Posterior vena cava (tissue), 2 donors: ENCODE measurements at places on chromosomes 4 and X.

GRCh38 chr4:163200727-163201349, 34.1 kb upstream of the NAF1 start:
- no peak for DNase-seq

GRCh38 chrX:2701600-2701999, 10.5 kb downstream of the CD99 start:
- DNase-seq: peak; percentile 71

DNA sequence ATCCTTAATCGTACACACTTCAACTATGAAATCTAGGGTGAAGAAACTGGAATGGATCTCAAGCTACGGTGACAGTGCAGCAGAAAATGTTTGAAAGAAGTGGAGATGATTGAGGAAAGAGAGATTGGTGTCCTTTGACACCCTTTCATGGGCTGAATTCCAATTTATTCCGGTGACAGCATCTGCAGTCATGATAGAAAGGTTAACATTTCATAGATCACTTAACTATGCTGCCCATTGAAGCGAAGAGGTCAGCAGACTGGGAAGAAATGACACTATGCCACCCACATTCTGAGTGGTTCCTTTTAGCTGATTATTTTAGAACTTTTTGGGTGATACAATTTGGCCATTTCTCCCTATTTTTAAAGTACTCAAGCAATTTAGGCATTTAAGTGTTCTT, 82.3 kb downstream of the DNAAF6 start:
- DNase-seq: no peak

- DNase-seq: no peak
Measured at GRCh38 chr4:164293203-164293602, 460.7 kb upstream of the SMIM31 start.

DNA sequence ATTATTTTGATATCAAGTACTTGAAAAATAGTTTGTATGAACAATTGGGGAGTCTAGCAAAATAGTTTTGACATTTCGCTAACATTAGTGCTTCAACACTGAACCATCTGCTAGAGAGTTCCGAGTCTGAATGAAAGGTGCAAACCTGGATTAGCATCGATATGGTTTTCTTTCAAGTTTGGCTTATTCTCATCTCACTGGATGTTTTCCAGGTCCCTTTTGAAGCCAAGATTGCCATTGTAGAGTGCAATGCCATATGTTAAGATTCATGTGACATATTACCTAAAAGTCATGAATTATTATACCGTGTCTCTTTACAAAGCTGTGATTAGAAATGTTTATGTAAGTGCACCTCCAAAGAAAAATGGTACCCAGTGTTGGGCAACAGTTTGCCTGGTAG, 36.8 kb upstream of the NAA11 start:
- DNase-seq: no peak

- DNase-seq: no peak
Measured at GRCh38 chrX:10414156-10414824, 206.1 kb downstream of the MID1 start.

GRCh38 chr4:141275834-141276233, 55.1 kb downstream of the ZNF330 start:
- no peak for DNase-seq

DNA sequence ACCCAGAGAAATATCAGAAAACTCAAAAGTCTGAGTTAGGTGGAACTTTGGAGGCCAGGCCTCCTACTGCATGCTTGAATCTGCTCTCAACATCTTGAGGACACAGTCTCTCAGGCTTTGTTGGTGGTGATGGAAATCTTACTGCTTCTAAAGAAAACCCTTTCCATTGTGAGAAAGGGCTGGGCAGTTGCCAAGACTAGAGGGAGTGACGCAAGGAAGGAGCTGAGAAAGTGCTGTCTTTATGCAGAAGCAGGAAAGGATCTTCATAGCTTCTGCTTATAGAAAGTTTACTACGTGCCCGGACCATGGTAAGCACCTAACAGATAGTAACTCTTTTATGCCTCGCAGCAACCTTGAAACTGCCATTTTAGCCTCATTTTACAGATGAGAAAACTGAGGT, 2.4 kb upstream of the CRMP1 start:
- DNase-seq: no peak

GRCh38 chr4:39626913-39627312, 11.8 kb downstream of the SMIM14 start:
- DNase-seq: no peak

- no peak for DNase-seq
Measured at GRCh38 chr4:170446782-170447181, 357.0 kb upstream of the AADAT start.

GRCh38 chrX:905848-906566, 275.4 kb downstream of the SHOX start:
- no peak for DNase-seq

DNA sequence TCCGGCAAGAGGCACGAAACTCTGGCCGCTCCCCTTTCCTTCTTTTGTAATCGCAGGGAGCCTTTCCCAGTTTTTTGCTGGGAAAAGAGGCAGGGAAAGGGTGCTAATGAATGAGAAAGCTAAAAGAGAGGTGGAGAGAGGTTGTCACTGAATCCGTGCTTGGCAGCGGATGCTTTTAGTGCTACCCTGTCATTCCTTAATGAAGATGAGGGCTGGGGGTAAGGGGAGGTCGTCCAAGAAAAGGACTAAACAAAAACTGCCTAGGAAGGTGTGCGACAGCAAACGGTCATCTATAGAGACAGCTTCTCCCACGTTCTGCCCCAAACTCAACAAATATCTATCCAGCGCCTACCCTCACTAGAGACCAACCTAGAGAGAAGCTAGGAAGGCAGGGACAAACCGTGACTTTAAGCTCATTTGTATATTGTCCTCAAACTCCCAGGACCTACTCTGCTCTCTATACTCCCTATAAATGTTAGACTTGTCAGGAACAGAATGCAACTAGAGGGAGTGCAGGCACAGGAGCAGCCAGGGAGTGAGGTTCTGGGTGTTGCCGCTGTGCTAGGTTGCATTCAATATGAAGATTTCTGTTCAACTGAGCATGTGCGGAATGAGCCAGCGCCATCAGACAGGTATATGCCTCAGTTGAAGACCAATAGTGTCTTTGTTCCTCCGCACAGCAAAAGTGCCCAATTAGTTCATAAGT, 777 bp upstream of the CASK start:
- no peak for DNase-seq

GRCh38 chr4:26367811-26368210, 47.0 kb downstream of the RBPJ start:
- DNase-seq: no peak

GRCh38 chr4:150149381-150149780, 71.1 kb downstream of the DCLK2 start:
- DNase-seq: no peak

GRCh38 chr4:19936476-19936875, 315.2 kb upstream of the SLIT2 start:
- DNase-seq: no peak

DNA sequence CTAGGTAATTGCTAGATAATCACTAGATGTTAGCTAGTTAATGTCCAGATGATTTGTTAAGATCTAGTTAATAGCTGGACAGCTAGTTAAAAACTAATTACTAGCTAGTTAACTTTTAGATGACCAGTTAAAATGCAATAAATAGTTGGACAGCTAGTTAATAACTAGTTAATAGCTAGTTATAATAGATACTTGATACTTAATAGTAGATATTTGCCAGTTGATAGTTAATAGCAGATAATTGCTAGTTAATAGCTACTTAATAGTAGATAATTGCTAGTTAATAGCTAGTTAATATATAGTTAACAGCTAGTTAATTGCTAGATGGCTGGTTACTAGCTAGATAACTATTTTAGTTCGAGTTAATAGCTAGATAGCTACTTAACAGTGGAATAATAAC, 631.4 kb upstream of the CT83 start:
- no peak for DNase-seq

GRCh38 chr4:55758066-55758465, 61.5 kb upstream of the EXOC1L start:
- DNase-seq: no peak

- DNase-seq: no peak
Measured at GRCh38 chr4:84814094-84814750, 152.3 kb downstream of the WDFY3 start.

GRCh38 chrX:47170861-47171692, 22.6 kb upstream of the UBA1 start:
- peak; percentile 61 for DNase-seq

DNA sequence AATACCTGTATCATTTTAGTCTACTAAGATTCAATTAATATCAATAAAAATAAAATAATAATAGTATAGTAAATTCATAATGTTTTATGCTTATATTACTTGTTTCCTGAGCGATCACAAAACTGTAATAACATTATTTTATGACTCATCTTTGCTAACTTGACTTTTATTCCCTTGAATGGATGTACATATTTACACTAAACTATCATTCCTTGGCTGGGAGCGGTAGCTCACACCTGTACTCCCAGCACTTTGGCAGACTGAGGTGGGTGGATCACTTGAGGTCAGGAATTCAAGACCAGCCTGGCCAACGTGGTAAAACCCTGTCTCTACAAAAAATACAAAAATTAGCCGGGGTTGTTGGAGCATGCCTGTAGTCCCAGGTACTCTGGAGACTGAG, 104.0 kb upstream of the SLC34A2 start:
- DNase-seq: no peak
